ENCODE measurements at places on chromosomes 5 and 9.

- no peak for DNase-seq
Measured at GRCh38 chr5:37812365-37812764, 27.5 kb downstream of the GDNF start.

GRCh38 chr5:152397581-152397980 is 7.5 kb downstream of the NMUR2 start:
- no peak for DNase-seq

DNA sequence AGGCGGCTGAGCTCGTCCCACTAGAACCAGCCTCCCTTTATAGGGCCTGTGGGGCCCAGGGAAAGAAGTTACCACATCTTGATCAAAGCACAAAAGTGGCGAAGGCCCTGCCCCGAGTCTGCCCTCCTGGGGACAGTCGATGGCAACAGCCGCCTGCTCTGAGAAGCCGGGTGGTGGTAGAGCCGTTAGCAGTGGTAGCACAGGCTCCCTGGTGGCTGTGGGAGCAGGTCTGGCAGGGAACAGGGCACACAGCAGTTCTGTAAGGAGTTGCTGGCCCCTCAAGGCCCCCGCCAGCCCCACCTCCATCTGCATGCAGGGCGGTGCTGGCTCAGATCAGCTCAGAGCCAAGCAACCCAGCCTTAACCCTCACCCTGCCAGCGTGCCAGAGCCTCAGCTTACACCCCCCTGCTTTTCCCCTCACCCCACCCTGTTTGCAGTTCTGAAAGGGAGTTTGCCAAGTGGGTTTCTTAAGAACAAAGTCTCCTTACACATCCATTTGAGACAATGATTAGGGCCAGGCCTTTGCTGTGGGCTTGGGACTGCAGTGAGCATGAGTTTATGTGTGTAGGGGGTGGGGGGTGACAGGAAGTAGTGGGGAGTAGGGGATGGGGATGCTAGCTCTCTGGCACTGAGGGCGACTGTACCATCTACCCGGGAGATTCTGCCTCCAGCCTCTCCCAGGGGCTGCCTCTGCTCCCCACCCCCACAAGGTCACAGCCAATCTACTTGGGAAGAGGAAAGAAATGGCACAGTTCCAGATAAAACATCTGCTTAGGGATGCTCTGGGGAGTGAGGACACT is 11.8 kb downstream of the ACSL6 start:
- no peak for DNase-seq

DNA sequence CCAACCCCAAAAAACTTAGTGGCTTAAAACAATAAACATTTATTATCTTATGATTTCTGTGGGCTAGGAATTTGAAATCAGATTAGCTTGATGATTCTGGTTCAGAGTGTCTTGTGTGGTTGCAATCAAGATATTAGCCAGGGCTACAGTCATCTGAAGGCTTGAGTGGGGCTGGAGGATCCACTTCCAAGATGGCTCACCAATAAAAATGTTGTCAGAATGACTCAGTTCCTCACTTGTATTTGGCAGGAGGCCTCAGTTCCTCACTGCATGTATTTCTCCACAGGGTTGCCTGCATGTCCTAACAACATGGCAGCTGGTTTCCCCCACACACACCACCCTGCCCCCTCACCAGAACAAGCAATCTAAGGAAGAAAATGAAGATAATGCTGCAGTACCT is 98.2 kb upstream of the NIPBL start:
- no peak for DNase-seq

- DNase-seq = no peak
Measured at GRCh38 chr5:93088592-93089389, 492.2 kb downstream of the NR2F1-AS1 start.

DNA sequence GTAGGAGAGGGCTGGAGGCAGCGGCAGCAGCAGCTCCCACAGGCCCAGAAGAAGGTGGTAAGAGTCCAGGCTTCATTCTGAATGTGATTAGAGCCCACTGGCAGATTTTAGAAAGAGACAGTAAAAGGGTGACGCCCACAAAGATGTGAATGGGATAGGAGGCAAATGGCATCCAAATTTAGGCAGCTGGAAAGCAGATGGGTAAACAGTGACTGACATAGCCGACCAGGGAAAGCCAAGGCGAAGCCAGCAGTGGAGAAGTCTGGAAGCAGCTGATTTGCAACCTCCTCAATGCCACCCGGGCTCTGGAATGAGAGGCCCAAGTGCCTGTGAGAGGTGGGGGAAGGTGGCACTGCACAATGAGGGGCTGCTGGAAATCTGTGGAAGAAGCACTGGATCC is 103.3 kb downstream of the C5orf15 start:
- no peak for DNase-seq

DNA sequence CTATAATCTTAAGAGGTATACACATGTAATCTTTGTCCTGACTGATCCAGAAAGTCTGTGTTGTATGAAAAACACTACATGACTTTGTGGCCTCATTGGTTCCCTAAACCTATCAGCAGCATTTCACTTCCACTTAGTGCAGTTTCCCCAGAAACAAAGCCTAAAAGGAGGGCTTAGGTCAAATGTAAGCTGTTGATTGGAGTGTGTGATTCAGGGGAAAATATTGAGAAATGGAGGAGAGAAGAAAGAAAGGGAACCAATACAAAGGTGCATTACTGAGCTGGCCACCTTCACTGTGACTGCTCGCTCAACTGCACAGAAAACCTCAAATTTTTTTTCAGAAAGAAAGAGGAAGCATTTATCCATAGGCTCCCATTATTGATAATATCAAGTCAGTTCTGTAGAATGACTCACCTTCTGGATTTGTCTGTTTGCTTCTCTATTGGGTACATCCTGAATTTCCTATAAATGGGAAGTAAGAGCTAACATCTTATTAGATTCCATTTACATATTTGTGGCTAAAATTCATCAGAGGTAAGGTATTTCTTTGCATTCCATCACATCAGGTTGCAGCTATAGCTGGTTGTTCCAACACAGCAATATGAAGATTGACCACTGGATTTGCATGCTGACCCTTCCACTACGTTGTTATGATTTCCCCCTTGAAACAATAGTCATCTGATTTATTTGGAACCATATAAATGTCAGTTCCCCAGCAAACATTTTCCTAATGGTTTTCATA is 10.3 kb upstream of the FST start:
- no peak for DNase-seq

GRCh38 chr9:75185585-75186170 is 97.4 kb downstream of the OSTF1 start:
- DNase-seq = no peak

DNA sequence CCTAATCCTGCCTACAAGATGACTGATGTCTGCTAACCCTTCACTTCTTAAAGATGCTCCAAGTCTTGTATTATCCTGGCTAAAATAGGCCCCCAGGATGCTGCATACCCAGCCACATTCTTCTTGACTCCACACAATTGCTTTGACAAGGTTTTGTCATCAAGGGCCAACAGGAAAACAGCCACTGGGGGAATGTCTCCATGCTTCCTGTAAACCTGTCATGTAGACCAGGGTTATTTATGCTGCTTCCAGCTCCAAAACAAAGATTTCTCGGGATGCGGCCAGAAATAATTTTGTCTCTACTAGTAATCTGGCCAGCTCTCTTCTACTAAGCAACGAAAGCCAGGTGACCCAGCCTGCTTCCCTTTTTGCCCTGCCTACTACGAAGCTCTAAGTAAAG is 53.8 kb downstream of the SHB start:
- DNase-seq = no peak

GRCh38 chr5:67999391-67999790 is 216.2 kb upstream of the PIK3R1 start:
- no peak for DNase-seq

- no peak for DNase-seq
Measured at GRCh38 chr5:1167361-1167727, 34.1 kb upstream of the SLC6A19 start.

- DNase-seq = no peak
Measured at GRCh38 chr5:14404780-14405179, 176.8 kb upstream of the OTULINL start.

- DNase-seq = no peak
Measured at GRCh38 chr9:79040671-79041070, 531.1 kb upstream of the TLE4 start.

DNA sequence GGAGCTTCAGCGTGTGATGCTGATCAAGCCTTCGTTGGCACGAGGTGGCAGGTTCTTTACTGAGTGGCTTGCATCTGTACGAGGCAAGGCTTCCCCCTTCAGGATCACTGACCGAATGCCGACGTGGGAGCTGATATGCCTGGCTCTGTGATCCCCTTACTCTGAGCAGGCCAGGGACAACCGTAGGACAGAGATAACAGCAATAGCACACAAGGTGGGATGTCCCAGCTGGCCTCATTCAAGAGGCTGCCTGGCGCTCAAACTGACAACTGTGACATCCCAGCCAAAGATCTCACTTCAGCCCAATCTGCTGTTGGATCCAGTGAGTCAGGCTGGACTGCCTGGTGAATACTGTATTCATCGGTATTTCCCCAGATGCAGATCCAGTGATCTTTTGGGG is 199.4 kb upstream of the PANK3 start:
- DNase-seq = no peak

- DNase-seq = no peak
Measured at GRCh38 chr9:95296761-95297160, 20.7 kb downstream of the FANCC start.

DNA sequence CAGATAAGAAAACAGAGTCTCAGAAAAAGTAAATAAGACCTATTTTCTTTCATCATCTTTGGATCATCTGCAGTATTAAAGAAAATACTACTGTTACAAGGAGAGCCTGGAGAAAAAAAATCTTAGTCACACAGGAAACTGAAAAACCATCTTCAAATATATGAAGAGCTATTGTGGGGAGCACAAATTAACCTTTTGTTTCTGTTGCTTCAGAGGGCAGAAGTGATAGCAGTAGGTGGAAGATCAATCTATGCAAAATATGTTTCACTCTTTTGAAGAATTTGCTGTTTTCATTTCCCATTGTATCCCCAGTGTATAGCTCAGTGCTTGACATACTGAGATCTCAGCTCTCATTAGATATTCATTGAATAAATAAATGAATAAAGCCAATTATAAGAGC is 13.1 kb upstream of the CEMIP2 start:
- DNase-seq = no peak

GRCh38 chr9:75231167-75231566 is 142.9 kb downstream of the OSTF1 start:
- DNase-seq = no peak

GRCh38 chr5:137069358-137069757 is 429.8 kb downstream of the SPOCK1 start:
- no peak for DNase-seq

- DNase-seq = no peak
Measured at GRCh38 chr9:136252281-136252680, 6.7 kb upstream of the QSOX2 start.

GRCh38 chr5:53418409-53418808 is 62.0 kb upstream of the FST start:
- no peak for DNase-seq

DNA sequence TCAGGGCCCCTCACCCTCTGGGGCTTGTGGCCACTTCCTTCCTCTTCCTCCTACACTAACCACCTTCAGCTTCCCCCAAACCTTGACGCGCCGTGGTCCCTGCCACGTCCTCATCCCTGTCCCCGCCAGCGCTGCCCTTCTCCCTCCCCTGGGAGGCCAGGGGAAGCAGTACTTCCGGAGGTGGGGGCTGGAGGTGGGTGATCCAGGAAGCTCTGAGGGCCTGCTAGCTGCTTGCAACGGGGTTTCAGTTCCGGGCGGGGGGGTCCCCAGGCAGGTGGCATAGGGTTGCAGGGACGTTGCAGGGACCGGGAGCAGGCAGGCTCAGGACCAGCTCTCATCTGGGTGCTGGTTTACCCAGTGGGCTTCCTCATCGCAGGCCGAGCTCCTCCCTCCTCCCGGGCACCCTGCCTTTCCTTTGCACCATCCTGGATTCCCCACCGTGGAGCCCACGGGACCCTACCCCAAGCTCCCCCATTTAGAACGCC is 70.0 kb downstream of the RXRA start:
- DNase-seq = no peak

DNA sequence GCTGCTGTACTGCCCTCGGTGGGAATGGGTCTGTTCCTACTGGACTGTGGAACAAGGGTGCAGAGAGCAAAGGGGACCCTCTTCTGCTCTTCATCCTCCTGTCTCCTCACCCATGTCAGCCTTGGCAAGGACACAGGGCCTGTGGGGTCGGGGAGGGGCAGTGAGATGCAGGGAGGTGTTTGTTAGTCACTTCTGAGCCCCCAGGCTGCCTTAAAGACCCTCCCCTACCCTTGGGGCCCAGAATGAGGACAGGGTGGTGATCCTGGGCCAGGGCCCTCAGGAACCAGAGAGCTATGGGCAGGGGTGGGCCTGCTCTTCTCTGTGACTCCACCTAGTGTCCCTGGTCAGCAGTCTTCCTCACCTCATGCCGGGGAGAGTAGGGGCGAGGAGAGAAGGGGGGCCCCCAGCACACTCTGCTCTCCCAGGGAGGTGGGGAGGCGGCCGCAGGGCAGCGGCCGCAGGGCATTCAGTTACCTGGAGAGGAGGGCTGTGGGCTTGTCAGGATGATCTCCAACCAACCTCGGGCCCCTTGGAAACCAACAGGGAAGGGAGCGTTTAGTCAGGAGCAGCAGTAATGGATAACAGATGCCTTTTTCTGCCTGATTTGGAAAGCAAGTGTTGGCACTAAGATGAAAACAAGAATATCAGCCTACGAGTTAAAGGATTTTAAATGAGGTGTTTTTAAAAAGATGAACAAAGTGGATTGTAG is 62.0 kb upstream of the GARNL3 start:
- no peak for DNase-seq

DNA sequence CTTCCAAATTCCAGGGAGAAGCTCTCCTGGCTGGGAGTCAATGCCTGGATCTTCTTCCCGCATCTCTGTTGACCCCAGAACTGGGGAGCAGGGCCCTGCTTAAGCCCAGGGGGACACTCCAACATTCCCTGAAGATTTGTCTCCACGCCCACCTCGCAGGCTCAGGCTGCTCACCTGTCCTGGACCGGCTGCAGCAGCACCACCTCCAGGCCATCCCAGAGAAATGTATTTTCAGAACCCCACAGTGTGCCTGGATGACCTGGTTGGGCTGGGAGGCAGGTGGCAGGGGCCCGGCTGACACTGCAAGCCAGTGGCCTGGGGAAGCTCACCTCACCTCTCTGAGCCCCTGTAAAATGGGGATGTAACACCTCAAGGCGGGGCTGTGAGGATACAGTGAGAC is 27.1 kb upstream of the ZBTB43 start:
- DNase-seq = no peak

DNA sequence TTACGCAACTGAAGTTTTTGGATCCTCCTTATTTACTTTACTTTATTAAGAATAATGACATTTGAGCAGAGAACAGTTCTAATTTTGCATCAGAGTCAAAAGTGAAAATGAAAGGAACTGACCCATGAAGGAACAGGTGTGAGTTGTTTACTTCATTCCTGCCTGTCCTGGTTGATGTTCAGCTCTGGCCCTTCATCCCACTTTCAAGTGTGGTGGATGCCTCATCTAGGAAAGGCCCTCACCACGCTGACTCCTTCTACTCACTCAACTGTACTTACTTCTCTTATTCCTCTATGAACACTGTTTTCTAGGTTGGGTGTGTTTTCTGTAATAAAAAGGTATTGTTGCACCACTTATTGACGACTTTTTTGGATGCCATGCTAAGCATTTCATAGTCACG is 61.8 kb upstream of the PLEKHG4B start:
- DNase-seq = no peak

DNA sequence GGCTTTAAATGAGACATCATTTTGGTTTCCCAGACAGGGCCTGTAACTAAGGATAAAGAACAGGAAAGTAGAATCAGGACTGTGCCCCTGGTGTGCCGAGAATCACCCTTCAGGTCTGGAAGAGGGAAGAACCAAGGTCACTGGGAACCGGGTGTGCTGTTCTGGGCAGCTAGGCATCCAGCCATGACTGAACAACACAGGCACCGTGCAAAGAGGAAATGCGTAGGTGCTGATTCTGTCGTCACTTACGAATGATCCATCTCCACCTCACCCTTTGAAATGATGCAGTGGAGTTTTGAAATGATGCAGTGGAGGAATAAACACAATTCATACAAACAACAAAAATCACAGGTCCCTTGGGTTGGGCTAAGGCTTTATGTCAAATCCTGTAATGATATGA is 64.4 kb downstream of the MAP1B start:
- no peak for DNase-seq

Data from stimulated activated CD8-positive, alpha-beta memory T cell treated with anti-CD3 and anti-CD28 coated beads, Interleukin-2, amount 100 ng/mL, for 1 hour (primary cell).